IMR-90 (cell line): ENCODE measurements at places on chromosomes 2 and 18.
A peak's percentile ranks its signal among the peaks of the same experiment; 100 is the strongest.

GRCh38 chr2:96253006-96253405, 12.8 kb downstream of the TMEM127 start:
- H3K4me3 ChIP-seq, result no peak overlapping the region
- H3K4me1 ChIP-seq, result peaks cover 11% of the 10 kb centered on the region
- H3K36me3 ChIP-seq, result peaks cover 35% of the 10 kb centered on the region
- no peak for DNase-seq
- no peaks in the 10 kb centered on the region for H3K27me3 ChIP-seq

GRCh38 chr18:76388261-76388660, 106.8 kb downstream of the ZNF516 start:
- H3K27me3 ChIP-seq, result no peaks in the 10 kb centered on the region
- H3K4me1 ChIP-seq, result peaks cover 18% of the 10 kb centered on the region
- H3K27ac ChIP-seq, result no peak overlapping the region
- DNase-seq, result no peak
- no peak overlapping the region for H3K4me3 ChIP-seq

DNA sequence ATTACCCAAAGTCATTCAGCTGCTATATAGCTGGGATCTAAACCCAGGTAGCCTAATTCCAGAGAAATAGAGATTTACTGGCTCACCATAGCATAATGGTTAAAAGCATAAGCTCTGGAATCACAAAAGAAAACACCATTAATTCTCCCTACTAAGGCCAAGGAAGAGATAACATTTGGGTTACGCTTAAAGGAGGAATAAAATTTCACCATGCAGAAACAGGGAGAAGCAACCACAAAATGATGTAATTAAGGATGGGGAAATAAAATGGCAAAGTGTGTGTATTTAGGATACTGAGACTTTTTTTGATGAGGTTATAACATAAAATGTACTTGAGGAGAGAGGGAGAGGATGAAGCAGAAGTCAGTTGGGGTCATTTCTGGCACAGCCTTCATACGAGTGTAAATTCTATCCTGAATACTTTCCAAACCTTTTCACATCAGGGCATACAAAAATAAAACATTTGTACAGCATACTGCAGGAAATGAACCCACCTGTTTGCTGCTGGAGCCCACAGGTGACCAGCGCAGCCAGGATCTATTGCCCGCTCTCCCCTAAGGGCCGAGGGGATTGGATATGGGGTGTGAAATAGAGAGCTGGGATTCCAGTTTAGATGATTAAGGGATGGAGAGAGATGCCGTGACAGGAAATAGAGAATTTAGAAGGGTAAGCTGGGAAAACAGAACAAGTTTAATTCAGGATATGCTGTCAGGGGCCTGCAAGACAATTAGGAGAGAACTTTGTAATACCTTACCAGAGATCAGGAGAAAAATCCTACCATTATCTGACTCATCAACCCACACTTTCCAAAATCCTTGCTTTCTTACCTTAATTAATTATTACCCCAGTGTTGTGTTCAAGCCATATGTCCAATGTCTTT, 43.8 kb upstream of the SERTAD2 start:
- no peaks in the 10 kb centered on the region for H3K27me3 ChIP-seq
- H3K36me3 ChIP-seq, result no peaks in the 10 kb centered on the region
- no peak overlapping the region for H3K27ac ChIP-seq
- no peak overlapping the region for H3K4me3 ChIP-seq

DNA sequence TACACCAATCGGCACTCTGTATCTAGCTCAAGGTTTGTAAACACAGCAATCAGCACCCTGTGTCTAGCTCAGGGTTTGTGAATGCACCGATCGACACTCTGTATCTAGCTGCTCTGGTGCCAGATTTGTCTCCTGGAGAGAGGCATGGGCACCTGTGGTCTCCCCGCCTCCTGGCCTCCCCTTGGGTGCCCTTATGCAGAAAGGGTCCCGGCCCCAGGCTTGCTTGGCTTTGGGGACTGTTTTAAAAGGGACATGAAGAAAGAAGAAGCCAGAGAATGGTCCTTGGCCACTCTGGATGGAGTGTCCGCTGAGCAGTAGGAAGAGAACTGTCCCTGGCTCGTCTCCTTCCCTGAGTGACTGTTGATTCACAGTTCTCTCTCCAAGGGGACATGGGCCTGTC, 11.5 kb upstream of the ALPP start:
- H3K4me3 ChIP-seq, result no peak overlapping the region
- H3K36me3 ChIP-seq, result no peaks in the 10 kb centered on the region
- H3K27ac ChIP-seq, result no peak overlapping the region
- peaks cover 6% of the 10 kb centered on the region for H3K27me3 ChIP-seq

DNA sequence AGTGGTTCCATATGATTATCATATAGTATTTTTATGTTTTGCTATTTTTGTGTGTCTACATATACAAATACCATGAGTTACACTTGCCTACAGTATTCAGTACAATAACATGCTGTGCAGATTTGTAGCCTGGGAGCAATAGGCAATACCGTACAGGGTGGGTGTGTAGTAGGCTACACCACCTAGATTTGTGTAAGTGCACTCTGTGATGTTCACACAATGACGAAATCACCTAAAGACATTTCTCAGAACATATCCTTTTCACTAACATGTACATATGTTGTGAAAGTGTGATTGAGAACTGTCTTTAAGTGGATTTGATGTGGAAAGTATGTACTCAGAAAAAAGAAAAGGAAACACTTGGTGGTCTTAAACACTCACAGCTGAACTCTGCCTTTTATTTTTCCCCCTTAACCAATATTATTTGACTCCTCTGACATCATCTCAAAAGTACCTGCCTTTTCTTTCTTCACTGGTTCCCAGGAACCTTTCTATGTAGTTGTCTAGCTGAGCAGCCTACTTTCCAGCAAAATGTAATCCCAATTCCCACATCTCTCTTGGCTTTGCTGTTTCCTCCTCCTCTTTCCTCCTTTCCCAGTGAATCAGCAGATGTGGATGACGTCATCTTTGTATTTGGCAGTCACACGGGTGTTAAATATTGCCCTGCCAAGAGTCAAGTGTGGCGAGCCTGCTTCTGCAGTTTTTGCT, 47.7 kb downstream of the OSBPL6 start:
- no peaks in the 10 kb centered on the region for H3K36me3 ChIP-seq
- peaks cover 2% of the 10 kb centered on the region; the same call in 1 of the 2 replicates for H3K4me1 ChIP-seq
- DNase-seq, result peak; percentile 97

GRCh38 chr2:204718607-204719006, 173.3 kb downstream of the PARD3B start:
- no peaks in the 10 kb centered on the region for H3K27me3 ChIP-seq
- no peaks in the 10 kb centered on the region for H3K4me1 ChIP-seq
- peaks cover 2% of the 10 kb centered on the region; the same call in 1 of the 2 replicates for H3K36me3 ChIP-seq
- H3K27ac ChIP-seq, result no peak overlapping the region
- DNase-seq, result no peak

- no peaks in the 10 kb centered on the region for H3K36me3 ChIP-seq
- no peak for DNase-seq
- H3K4me1 ChIP-seq, result peaks cover 5% of the 10 kb centered on the region; the same call in 1 of the 2 replicates
- no peak overlapping the region for H3K4me3 ChIP-seq
These were observed 635.4 kb downstream of the EPHA4 start for GRCh38 chr2:220936641-220937197.

DNA sequence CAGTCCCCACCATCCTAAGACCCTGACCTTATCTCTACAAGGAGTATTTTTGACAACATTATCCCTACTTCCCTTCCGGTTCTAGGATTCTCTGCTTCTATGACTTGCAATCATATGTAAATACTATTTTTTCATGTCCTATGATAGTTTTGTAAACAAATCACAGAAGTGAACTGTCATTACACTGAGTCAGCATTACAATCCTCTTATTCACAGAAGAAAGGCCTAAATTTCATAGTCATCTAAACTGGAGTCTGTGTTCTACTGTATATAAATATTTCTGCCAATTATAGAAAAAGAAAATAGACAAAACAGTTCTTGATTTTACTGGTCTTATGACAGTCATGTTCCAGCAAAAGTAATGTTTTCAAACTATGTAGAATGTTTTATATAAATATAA, 265.1 kb downstream of the NCKAP5 start:
- DNase-seq, result peak; percentile 90
- peak overlapping the region; percentile 94 for H3K27ac ChIP-seq
- no peaks in the 10 kb centered on the region for H3K36me3 ChIP-seq
- H3K4me3 ChIP-seq, result no peak overlapping the region
- H3K4me1 ChIP-seq, result peaks cover 4% of the 10 kb centered on the region; the same call in 1 of the 2 replicates

DNA sequence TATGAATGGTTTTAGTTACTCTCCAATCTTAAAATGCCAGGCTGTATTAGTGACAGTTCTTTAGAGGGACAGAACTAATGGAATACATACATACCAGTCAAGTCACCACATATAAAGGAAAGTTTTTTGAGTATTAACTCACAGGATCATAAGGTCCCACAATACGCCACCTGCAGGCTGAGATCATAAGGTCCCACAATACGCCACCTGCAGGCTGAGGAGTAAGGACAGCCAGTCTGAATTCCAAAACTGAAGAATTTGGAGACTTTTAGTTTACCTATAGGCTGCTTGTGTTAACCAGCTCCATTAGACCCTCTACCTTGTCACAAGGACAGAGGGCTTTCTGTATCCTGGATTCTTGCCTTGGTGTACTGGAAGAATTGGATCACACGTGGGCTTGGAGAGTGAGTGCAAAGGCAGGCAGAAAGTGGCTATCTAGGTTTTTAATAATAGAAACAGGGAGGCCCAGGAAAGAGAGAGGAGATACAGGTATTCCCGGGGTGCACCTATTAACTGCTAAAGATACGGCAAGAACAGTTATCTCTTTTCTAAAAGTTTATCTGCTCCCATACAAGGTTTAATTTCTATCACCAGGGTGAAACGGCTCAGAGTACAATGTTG, 234.9 kb upstream of the CYRIA start:
- no peak overlapping the region for H3K27ac ChIP-seq
- H3K36me3 ChIP-seq, result no peaks in the 10 kb centered on the region
- H3K27me3 ChIP-seq, result no peaks in the 10 kb centered on the region
- H3K4me3 ChIP-seq, result no peak overlapping the region
- DNase-seq, result no peak
- H3K4me1 ChIP-seq, result no peaks in the 10 kb centered on the region

DNA sequence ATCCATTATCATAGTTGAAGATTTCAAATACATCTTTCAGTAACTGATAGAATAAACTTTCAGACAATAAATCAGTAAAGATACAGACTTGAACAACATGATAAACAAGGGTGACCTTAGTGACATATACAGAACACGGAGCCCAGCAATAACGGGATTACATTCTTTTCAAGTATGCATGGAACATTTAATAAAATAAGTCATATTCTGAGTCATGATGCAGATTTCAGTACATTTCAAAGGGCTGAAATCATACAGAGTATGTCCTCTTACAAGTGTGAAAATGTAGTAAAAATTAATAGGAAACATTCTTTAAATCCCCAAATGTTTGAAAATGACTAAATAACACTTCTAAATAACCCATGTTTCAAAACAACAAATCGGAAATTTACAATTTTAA, 17.2 kb upstream of the KLHL29 start:
- H3K27ac ChIP-seq, result no peak overlapping the region
- DNase-seq, result peak; percentile 66
- H3K27me3 ChIP-seq, result peaks cover 6% of the 10 kb centered on the region

GRCh38 chr18:70039186-70039585, 91.5 kb upstream of the CD226 start:
- no peak overlapping the region for H3K27ac ChIP-seq
- H3K36me3 ChIP-seq, result no peaks in the 10 kb centered on the region; the same call in 1 of the 2 replicates
- no peaks in the 10 kb centered on the region for H3K27me3 ChIP-seq
- DNase-seq, result no peak
- no peaks in the 10 kb centered on the region; the same call in 1 of the 2 replicates for H3K4me1 ChIP-seq
- no peak overlapping the region for H3K4me3 ChIP-seq

GRCh38 chr2:198874472-198874858, 583.3 kb downstream of the SATB2 start:
- no peaks in the 10 kb centered on the region for H3K27me3 ChIP-seq
- H3K4me3 ChIP-seq, result no peak overlapping the region
- peak; percentile 7 for DNase-seq
- no peaks in the 10 kb centered on the region for H3K36me3 ChIP-seq
- peaks cover 2% of the 10 kb centered on the region; the same call in 1 of the 2 replicates for H3K4me1 ChIP-seq
- H3K27ac ChIP-seq, result no peak overlapping the region

GRCh38 chr18:42640160-42640559, 475.3 kb downstream of the RIT2 start:
- H3K4me1 ChIP-seq, result no peaks in the 10 kb centered on the region
- H3K36me3 ChIP-seq, result no peaks in the 10 kb centered on the region
- no peak overlapping the region for H3K4me3 ChIP-seq

DNA sequence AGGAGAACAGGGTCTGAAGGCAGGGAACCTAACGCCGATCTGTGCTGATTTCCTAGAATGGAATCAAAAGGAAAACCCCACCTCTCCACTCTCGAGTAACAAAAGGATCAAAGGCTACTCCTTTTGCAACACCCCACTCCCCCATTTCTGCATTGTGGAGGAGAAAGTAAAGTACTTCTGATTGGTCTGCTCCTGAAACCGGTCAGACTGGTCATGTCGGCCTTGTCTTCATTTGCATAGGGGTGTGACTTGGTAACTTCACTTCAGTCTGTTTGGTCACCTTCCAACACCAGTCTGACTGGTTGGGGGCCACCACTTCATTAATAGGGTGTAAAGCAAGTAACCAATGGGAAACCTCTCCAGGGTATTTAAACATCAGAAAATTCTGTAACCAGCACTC, 771.9 kb downstream of the ERBB4 start:
- no peak overlapping the region for H3K4me3 ChIP-seq
- H3K27ac ChIP-seq, result no peak overlapping the region
- no peaks in the 10 kb centered on the region for H3K27me3 ChIP-seq
- no peaks in the 10 kb centered on the region for H3K4me1 ChIP-seq
- no peak for DNase-seq

DNA sequence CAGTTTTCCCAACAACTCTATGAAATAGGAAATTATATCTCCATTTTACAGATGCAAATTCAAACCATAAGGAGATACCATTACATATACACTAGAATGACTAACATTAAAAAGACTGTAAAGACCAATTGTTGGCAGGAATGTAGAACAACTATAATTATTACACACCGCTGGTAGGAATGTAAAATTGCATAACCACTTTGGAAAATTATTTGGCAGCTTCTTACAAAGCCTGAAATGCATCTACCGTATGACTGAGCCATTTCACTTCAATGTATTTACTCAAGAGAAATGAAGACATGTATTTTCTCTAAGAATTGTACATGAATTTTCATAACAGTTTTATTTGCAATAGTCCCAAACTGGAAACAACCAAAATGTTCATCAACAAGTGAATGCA, 189.1 kb upstream of the BCL2L11 start:
- H3K27me3 ChIP-seq, result no peaks in the 10 kb centered on the region
- no peak overlapping the region for H3K27ac ChIP-seq
- H3K4me1 ChIP-seq, result no peaks in the 10 kb centered on the region
- peak; percentile 15 for DNase-seq
- no peak overlapping the region for H3K4me3 ChIP-seq
- no peaks in the 10 kb centered on the region for H3K36me3 ChIP-seq
